Activated CD4-positive, CD25-positive, alpha-beta regulatory T cell treated with anti-CD3 and anti-CD28 coated beads, Interleukin-2, amount 50 U/mL, for 72 hours (primary cell): ENCODE measurements at places on chromosomes 16 and 17.

- no peak for DNase-seq
Observed at GRCh38 chr16:54936979-54937670, 6.5 kb downstream of the IRX5 start.

GRCh38 chr17:62017496-62017895 is 47.6 kb downstream of the MED13 start:
- DNase-seq, result no peak

DNA sequence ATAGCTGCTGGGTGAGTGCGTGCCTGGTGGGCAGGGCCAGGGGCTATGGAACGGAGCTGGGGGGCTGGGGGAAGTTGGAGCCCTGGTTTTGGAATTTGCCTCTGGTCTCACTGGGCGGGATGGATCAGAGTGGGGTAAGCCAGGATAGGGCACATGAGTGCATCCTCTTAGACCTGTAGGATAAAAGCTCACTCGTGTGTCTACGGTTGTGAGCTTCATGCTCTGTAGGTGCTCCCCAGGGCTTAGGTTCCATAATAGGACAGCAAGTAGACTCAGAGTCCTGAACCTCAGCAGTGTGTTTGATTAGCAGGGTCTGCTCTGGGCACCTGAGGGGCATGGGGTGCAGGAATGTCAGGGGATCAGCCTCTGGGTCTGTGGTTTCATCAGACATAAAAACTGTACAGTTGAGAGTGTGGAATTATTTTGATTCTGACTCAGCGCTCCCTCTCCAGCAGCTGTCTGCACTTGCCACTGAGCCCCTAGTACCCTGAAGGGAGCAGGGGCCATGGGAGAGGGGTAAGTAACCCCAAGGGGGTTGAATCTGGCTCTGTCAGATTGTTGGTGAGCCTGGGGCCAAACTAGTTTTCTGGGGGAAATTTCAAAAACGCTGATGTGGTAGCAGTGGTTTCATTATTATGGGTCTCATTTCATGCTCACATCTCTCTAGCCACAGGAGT is 84.2 kb upstream of the LGALS9 start:
- no peak for DNase-seq

GRCh38 chr17:81383504-81384421 is 11.5 kb upstream of the BAHCC1 start:
- DNase-seq, result no peak

GRCh38 chr17:57453841-57454425 is 197.6 kb downstream of the MSI2 start:
- DNase-seq, result no peak

DNA sequence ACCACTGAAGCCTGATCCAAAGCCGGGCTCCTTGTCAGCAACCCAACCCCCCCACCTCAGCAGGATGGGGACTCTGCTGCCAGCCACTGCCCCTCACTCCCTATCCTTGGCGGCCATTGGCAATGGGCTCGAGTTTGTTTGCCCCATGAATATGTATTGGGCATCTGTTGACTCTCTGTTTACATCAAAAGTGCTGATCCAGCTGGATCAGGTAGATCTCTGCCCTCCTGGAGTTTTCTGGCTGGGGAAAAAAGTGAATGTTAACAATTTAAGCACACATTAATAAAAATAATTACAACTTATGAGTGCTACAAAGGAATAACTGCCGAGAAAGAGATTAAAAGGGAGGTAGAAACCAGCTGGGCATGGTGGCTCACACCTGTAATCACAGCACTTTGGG is 62.5 kb downstream of the ATP2C2 start:
- no peak for DNase-seq

- no peak for DNase-seq
Observed at GRCh38 chr16:27110524-27110896, 43.8 kb downstream of the C16orf82 start.

- no peak for DNase-seq
Observed at GRCh38 chr17:74882517-74883240, 9.9 kb upstream of the FDXR start.
